ENCODE measurements at places on chromosomes 1 and 21.

DNA sequence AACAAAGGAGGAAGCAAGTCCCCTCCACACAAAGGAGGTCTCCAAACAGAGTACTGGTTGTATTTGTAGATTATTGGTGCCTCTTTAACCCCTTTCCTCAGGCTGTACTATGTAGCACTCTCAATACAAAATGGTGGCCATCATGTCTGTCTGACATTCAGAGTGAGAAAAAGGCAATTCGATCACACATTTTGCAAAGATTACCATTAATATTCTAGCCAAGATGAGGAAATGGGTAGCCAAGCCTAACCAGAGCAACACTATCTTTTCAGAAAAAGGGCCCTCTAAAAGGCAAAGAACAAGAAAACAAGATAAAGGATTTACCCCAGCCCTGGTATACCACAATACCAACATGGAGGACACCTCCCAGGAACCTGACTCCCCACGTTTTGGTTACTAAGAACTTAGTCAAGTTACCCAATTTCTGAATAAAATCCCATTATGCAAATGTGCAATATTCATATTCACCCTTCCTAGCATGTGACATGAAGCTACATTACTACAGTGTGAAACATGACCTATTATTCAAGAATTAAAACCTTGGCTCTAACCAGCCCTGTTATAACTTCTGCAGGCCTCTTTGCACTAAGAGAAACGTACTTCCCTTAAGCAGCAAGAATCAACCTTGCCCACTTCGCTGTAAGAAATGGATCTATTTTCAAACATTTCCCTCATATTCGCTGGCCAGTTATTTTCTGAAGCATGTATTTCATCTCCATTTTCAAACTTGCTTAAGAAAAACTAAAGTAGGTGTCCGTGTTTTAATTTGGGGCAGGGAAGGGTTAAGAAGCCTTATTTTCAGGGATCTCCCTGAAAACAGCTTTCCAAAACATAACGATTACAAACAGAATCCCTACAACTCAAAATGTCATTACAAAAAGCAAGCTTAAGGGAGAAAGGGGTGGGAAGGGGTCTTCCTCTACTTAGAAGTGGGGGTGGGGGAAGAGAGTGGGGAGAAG lies 2.1 kb downstream of the KDM5B start:
- no peak for DNase-seq

GRCh38 chr1:13864760-13865159 lies 164.8 kb downstream of the PRDM2 start:
- no peak for DNase-seq

DNA sequence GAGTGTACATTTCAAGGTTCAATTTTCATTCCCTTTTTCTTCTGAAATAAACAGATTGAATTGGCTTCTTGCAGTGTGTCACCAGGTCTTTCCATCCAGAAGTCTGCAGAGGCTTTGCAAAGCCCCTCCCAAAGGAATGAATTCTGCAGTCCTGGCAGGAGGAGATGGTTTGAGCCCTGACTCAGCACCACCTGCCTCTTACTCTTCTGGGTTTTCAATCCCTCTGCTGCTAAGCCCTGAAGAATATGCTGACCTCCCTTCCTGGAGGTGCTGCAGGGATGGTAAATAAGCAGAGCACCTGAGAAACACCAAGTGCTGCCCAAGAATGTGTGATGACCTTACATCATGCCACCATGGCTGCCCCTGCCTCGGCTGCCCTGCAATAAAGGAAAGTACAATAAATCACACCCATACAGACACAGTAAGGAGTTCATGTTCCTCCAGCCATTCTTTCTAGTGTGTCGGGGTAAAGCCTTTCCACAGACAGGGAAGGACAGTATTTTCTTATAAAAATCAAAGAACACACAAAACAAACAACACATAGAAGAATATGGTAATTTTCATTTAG lies 209.2 kb downstream of the ZNF326 start:
- DNase-seq, result no peak

GRCh38 chr1:215166886-215167285 lies 84.3 kb downstream of the KCNK2 start:
- DNase-seq, result no peak

DNA sequence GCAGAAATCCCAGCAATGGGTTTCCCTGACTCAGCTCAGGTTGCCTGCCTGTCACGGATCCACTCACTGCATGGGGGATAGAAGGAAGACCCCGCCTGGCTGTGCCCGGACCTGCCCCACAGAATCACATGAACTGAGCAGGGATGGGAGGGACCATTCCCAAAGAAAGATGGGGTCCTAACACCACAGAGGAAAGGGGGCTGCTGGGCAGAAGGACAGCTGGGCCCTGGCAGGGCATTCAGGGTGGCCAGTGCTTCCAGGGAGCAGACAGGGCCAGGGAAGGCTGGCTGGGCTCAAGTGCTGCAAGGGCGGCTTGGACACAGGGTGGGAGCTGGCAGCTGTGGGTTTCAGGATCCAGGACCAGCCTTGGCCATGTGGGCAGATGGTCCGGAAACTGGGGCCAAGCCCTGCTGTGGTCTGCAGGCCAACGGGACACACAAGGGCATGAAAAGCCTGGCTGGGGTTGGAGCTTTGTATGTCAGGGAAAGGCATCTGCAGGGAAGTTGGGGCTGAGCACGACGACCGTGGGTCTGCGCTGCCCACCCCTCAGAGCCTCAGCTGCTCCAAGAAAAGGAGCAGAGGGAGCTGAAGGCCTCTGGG lies 723.9 kb downstream of the PTPRU start:
- no peak for DNase-seq

- DNase-seq, result no peak
Measured at GRCh38 chr1:66500301-66500700, 33.7 kb upstream of the SGIP1 start.

DNA sequence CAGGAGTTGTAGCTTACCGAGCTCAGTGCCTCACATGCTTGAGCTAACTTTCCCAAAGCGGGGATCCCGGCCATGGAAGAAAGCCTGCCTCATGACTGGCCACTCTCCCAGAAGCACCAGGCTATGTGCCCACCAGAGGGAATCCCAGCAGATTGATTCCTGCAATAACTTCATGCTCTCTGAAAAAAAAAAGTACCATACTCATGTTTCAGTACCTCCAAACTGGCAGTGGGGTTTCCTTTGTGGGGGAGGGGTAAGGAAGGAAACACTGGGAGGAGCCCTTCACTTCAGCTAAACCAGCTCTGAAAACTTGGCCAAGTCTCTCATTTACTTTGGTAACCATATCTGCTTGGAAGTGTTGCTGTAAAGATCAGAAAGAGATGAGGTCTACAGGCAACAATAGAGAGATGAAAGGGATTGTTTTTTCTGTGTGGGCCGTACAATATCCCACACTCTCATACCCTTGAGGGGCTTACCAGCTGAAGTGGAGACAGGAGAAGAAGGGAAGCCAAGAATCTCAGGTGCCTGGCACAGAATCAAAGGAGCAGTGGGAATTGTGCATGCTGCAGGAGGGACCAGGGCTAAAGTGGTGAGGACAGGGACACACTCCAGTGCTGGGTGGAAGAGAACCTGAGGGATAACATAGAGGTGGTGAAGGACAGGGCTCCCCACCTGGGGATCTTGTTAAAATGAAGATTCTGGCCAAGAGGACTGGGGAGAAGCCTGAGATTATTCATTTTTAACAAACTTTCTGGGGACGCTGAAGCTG lies 42.4 kb upstream of the TACSTD2 start:
- DNase-seq, result no peak

DNA sequence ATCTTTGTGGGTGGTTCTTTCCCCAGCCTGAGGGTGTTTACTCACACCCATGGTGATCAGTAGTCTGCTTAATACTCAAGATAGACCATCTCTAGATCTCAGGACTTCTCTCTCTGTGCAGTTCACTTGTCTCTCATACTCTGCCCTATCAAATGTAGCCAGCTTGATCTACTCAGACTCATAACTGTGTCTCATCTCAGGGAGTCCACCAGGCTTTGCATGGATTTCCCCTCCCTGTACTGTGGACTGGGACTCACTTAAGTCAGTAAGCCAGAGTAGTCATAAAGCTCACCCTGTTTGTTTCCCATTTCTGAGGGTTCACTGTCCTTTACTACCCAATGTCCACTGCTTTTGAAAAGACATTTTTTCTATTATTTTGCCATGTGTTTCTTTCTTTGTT lies 41.8 kb downstream of the LYPLAL1 start:
- DNase-seq, result no peak

GRCh38 chr1:111221276-111221632 lies 6.3 kb upstream of the CHI3L2 start:
- DNase-seq, result no peak

DNA sequence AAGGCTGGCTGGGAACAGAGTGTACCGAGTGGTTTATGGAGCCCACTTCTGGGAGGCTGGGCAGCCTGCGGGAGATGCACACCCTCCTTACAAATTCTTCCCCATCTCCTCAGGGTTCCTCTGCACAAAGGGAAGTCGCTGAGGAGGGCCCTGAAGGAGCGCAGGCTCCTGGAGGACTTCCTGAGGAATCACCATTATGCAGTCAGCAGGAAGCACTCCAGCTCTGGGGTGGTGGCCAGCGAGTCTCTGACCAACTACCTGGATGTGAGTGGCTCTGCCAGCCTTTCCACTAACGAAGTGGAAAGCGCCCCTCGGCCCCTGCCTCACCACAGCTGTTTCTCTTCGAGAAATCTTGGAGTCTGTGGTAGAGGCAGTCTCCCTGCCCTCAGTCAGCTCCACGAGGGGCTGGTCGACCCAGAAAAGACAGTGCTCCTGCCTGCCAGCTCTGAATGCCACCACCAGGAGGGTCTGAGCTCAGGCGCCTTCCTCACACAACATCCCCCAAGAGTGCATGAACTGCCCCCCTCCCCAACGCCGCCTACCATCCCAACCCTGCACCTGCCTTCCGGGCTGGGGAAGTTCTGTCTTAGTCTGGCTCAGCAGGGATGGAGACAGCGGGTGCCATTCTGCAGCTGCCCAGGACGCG lies 31.8 kb downstream of the PROK1 start:
- DNase-seq, result no peak

DNA sequence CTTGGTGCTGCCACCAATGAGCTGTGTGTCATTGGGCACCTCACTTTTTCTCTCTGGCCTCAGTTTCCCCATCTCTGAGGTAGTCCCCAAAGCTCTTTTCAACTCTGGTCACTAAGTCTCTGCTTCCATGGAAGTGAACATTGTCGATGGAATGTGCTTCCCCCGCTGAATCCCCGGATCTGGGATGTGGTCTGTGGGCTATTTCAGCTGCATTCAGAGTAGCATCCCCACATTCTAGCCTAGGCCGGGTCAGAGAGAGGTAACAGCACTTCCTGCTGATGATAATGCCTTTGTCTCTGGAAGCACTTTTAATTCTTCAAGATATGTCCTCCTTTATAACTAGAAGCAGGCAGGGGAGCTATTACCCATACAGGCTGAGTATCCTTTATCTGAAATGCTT lies 29.8 kb downstream of the RASSF5 start:
- no peak for DNase-seq

- DNase-seq, result no peak
Measured at GRCh38 chr1:81231729-81232038, 569.0 kb upstream of the ADGRL2 start.

- no peak for DNase-seq
Measured at GRCh38 chr1:228241259-228241658, 33.4 kb downstream of the OBSCN start.

DNA sequence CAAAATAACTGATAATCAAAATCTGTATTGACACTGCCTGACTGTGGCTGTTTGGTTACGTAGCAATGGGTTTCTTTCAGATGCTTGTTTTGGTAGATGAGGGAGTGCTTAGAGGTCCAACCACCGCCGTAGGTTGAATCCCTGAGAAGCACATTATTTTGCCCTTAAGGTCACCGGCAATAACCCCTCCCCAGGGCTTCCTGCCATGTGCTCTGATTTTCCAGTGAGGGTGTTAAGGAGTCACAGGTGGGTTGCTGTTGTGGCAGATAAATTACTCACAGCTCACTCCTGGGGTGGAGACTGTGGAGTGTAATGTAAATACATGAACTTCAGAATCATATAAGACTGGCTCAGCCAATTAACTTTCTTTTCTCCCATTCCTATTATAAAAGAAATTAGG lies 81.5 kb upstream of the ZP4 start:
- no peak for DNase-seq

- DNase-seq, result no peak
Measured at GRCh38 chr1:76950306-76950705, 83.0 kb downstream of the ST6GALNAC5 start.

DNA sequence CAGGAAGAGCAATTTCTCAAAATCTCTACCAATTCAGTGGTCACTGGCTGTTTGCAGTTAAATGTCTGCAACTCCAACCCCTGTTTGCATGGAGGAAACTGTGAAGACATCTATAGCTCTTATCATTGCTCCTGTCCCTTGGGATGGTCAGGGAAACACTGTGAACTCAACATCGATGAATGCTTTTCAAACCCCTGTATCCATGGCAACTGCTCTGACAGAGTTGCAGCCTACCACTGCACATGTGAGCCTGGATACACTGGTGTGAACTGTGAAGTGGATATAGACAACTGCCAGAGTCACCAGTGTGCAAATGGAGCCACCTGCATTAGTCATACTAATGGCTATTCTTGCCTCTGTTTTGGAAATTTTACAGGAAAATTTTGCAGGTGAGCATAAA lies 167.2 kb downstream of the CRB1 start:
- no peak for DNase-seq

DNA sequence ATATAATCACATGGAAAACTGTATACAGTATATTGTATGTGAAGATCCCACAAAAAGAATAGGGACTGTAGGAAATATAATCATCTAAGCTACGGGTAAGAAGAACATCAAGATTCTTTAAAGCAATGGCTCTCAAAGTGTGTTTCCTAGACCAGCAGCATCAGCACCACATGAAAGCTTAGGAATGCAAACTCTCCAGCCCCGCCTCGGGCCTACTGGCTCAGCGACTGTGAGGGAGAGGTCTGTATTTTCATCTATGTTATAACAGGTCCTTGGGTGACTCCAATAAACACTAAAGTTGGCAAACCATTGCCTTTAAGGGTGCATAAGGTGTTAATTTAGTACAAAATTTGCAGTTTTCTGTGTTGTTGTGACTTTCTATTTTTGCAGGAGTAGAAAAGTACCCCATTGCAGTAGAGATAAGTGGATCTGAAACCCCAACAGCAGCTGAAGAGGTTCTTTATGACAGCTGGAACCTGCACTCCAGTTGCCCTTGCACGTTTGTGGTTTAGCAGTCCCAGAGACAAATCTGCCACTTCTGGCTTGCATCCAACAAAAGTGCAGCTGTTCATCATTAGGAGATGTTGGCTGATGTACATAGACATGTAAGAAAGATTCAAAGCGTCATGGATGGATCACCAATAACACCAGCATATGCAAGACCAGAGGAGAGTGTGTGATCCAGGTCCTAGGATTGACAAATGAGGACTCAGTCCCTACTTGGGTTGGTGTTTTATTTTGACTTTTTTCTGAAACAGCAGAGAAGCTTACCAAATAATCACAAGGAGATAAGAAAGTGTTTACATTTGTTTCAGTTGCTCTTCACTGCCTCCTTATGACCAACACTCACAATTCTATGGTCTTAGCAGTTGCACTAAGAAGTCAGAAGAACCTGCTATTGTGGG lies 15.9 kb upstream of the IFNAR1 start:
- DNase-seq, result no peak

Measured in NCI-H526 treated with DMSO at 0.1 percent for 48 hours (cell line).